ENCODE measurements at places on chromosomes 13 and 19.

GRCh38 chr19:39126312-39127187 is 964 bp downstream of the PAK4 start:
- no peak for DNase-seq

DNA sequence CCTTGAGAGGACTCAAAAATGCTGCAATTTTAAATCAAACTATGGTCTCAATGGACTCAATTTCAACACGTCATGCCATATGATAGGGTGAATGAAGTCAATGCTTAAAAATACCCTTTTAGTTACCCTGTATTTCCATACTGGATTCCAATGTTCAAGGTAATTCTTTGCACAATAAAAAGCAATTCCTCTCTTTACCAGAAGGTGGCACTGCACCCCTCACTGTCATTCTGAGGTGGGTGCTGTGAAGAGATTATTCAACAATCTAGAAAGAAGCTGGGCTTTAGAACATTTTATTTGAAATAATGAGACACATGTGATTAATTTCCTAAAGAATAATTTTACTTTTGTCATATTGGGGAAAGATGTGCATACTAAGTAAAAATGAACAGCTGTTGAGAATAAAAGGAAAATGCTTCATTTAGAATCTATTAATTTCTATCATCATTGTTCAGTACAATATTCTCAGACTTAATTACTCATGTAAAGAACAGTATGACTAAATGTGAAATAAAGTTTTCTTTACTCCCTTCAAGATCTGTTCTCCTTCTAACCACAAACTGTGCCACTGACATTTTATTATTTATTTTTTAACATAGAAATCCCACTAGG is 789.1 kb downstream of the GPC5 start:
- DNase-seq = no peak

- no peak for DNase-seq
These were observed 1007.2 kb downstream of the PCDH9 start for GRCh38 chr13:66222926-66223325.

GRCh38 chr13:50921706-50922105 is 12.1 kb downstream of the RNASEH2B start:
- DNase-seq = no peak

- no peak for DNase-seq
These were observed 3.0 kb downstream of the ZMYM2 start for GRCh38 chr13:19961489-19961888.

DNA sequence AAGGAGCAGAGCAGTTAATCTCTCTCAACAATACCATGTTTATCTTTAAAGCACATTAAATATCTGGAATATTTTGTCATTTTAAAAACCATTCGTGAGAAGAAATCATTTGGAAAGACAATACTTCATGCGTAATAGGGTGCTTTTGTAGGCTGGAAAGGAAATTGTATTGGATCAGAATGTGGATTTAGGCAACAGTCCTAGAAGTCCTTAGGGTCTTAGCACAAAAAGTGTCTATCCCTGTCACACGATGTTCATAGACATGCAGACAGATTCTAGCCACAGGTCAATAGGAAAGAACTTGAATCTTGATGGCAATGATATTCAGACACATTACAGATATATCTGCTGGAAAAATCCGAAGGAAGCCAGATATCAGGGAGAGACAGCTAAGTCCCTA is 156.0 kb downstream of the KCTD12 start:
- DNase-seq = no peak

- DNase-seq = no peak
These were observed 72.2 kb downstream of the RASA3 start for GRCh38 chr13:114059946-114060860.

DNA sequence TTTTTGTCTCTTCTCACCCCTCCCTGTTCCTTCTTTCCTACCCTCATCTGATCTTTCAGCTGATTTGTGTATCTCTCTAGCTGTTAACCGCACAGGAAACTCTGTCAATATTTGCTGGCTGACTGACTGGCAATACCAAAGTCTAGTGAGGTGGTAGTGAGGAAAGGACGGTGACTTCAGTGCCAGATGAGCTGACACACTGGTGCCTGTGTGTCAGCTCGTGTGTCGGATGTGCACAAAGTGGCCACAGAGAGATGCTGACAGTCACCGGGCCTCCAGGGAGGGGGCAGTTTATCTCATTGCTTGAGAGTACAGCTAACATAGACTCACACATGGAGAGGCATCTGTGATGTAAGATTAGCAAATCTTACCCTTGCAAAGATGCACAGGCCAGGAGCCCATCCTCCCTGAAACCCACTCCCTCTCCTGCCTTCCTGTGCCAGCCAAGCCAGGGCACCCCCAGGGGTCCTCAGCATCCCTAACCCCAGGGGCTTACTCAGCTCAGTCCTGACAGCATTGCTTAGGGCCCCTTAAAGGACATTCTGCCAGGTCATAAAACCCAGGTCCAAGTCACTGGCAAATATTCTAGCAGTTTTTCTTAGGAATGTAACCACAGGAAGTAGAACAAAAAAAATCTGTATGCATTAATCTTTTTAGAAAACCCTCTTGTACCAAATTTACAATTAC is 80.2 kb downstream of the SHISA2 start:
- DNase-seq = no peak

- no peak for DNase-seq
These were observed 1.8 kb upstream of the LILRB4 start for GRCh38 chr19:54660964-54661363.

DNA sequence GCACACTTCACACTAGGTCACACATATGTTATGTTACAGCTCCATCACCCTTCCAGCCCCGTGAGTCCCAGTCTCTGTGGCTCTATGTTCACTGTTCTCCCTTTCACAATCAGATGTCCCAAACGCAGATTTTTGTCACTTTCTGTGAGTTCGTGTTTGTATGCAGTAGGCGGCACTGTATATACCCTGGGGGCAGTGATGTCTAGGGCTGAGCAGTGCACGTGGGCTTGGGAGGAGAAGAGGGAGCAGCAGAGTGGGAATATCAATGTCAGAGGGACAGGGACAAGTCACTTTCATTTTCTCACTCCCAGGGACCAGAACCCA is 22.0 kb downstream of the PSG1 start:
- no peak for DNase-seq

GRCh38 chr19:40217027-40217810 is 965 bp downstream of the TTC9B start:
- DNase-seq = no peak

DNA sequence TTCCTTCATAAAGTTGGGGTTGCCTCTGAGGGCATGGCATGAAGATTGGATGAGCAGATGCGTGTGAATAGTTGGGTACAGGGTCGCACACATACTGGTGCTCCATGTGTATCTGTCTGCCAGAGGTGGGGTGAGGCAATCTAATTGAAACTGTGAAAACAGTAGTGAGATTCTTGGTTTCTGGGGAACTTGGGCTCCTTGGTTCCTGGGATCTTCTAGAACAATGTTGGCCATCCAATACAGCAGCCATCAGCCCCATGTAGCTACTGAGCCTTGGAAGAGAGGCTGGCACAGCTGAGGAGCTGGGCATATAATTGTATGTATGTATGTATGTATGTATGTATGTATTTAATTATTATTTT is 616 bp downstream of the FCHO1 start:
- no peak for DNase-seq

GRCh38 chr19:50562996-50563395 is 5.2 kb downstream of the LRRC4B start:
- DNase-seq = no peak

- no peak for DNase-seq
These were observed 536.4 kb downstream of the IRS2 start for GRCh38 chr13:109249780-109250528.

GRCh38 chr13:109782823-109783431 is 3.5 kb downstream of the IRS2 start:
- no peak for DNase-seq

- no peak for DNase-seq
These were observed 259.5 kb downstream of the COL4A1 start for GRCh38 chr13:110047496-110047895.

DNA sequence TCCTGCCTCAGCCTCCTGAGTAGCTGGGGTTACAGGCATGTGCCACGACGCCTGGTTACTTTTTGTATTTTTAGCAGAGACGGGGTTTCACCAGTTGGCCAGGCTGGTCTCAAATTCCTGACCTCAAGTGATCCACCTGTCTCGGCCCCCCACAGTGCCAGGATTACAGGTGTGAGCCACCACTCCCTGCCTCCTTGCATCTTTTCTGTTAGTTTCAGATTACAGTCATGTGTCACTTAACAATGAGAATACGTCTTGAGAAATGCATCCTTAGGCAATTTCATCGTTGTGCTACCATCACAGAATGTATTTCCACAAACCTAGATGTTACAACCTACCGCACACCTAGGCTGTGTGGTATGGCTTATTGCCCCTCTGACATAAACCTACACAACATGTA is 180.4 kb downstream of the TM9SF2 start:
- DNase-seq = no peak

DNA sequence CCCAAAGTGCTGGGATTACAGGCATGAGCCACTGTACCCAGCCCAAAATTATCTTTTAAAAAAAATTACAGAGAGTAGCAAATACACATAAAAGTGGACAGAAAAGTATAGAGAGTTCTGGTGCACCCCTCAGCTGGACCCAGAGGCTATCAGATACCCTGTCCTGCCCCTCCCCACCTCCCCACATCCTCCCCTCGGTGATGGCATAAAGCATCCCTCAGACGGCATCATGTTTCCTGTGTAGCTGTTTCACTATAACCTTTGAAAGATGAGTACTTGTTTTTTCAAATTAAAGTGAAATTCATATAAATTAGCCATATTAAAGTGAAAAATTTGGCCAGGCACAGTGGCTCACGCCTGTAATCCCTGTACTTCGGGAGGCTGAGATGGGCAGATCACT is 20.1 kb downstream of the SLC27A1 start:
- DNase-seq = no peak

- no peak for DNase-seq
These were observed 42.7 kb downstream of the GATAD2A start for GRCh38 chr19:19448238-19448544.

GRCh38 chr13:105343134-105343806 is 1192.2 kb downstream of the EFNB2 start:
- DNase-seq = no peak

All from stimulated activated CD4-positive, alpha-beta T cell treated with anti-CD3 and anti-CD28 coated beads, Interleukin-15, amount 100 ng/mL, for 1 hour (primary cell).